ENCODE measurements at places on chromosomes 2 and 18.

DNA sequence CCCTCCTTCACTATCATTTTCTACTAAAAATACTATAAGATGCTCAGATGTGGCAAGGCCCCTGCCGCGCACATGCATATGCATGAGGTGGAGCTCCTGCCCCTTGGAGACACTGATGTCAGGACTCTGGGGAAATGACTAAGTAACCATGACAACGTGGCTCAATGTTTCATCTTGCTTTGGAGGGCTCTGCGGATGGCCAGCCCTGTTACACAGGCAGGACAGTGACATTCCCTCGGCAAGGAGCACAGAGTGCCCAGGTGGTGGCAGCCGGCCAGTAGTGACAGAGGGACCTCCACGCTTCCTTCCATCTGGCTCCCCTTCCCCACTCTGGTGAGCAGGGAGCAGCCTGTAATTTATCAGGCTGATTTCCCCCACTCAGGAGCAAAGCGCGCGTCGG is 364.1 kb downstream of the SS18 start:
- DNase-seq = no peak

DNA sequence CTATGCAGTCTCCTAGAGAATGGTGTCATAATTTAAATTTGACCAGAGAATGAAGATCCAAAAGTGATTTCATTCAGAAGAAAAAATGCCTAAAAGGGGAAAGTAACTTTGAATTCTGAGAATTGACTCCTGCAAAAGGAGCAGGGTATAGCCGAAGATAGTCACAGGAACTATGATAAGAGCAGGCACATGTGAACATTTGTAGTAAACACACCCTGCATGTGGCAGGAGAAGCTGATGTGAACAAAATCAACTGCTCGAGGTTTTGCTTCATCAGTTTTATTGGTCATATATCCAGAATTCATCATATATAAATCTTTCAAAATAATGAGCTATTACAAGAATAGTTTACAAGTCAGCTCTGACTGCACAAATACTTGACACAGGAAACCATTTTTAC is 14.0 kb downstream of the MCFD2 start:
- no peak for DNase-seq

DNA sequence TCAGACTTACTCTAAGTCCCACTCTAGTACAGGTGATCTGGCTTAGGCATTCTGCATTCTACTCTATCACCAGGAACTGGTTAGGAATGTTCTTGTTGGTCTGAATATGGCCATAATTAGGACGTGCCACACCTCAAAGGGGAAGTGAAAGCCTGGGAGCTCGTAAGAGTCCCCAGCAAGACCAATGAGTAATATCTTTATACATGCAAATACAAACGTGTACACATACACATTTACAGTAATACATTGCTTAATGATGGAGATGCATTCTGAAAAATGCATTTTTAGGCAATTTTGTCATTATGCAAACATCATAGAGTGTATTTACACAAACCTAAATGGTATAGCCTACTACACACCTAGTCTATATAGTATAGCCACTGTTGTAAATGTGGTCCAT is 19.5 kb upstream of the ERCC3 start:
- no peak for DNase-seq

- DNase-seq = no peak
These were observed 34.6 kb downstream of the COPS7B start for GRCh38 chr2:231820786-231821303.

DNA sequence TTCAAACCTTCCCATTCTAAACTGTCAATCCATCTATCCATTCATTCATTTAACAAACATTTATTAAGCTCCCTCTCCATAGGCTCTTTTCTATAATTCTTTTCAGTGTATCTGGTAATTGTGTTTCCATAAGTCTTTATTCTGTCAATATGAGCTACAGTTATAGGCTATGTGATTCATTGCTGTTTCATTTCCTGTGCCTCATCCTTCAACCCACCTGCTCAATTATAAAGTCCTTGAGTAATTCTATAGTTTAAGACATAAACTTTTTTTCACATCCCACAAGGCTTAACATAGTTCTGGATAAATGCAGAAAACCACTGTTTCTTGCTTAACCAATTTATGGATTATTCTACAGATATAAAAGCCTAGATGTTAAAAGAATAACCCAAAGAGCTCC is 84.2 kb upstream of the PIK3C3 start:
- DNase-seq = no peak

DNA sequence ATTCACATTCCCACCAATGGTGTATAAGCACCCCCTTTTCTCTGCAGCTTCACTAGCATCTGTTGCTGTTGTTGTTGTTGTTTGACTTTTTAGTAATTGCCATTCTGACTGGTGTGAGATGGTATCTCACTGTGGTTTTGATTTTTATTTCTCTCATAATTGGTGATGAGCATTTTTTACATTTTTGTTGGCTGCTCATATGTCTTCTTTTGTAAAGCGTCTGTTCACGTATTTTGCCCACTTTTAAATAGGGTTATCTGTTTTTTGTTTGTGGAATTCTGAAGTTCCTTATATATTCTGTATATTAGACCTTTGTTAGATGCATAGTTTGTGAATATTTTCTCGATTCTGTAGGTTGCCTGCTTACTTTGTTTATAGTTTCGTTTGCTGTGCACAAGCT is 278.4 kb upstream of the TNP1 start:
- DNase-seq = no peak

DNA sequence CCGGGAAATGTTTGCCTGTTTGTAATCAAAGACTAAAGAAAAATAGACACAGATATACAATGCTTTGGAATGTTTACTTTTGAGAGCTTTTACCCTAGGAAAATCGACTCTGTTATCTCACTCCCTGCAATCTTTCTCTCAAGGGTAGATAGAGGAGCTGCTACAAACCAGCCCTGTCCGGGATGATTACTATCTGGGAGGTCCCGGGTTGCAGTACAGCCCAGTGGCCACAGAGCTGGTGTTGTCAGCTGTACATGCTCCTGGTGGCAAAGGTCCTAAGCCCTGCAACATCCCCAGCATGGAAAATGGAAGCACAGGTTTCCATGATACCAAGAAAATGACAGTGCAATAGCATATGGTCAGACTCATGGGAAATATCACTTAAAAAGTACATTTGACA is 570.5 kb upstream of the SOX11 start:
- no peak for DNase-seq

GRCh38 chr2:168149150-168149974 is 98.0 kb downstream of the STK39 start:
- no peak for DNase-seq

GRCh38 chr18:54626779-54627178 is 35.7 kb downstream of the DYNAP start:
- DNase-seq = no peak

DNA sequence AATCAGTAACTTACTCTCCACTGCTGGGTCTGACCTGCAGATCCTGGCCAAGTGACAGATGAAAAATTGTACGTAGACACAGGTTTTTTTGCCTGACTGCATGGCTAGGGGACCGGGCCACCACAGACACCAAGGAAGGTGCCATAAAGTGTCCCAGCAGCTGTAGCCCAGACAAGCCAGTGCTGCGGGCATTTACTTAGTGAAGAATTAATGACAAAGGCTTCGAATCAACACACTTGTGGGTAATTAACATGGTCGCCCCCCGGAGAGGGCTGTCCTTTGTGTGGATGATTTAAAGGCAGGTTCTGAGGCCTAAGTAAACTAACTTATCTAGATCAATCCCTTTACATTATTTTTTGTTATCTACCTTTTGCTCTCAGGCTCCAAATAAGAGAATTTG is 1709.1 kb upstream of the LRRTM1 start:
- DNase-seq = no peak

GRCh38 chr18:46160050-46160798 is 56.0 kb downstream of the HAUS1 start:
- no peak for DNase-seq

GRCh38 chr2:45072064-45072861 is 63.0 kb upstream of the SIX2 start:
- no peak for DNase-seq

- DNase-seq = no peak
These were observed 4.0 kb upstream of the MREG start for GRCh38 chr2:216017365-216017764.

DNA sequence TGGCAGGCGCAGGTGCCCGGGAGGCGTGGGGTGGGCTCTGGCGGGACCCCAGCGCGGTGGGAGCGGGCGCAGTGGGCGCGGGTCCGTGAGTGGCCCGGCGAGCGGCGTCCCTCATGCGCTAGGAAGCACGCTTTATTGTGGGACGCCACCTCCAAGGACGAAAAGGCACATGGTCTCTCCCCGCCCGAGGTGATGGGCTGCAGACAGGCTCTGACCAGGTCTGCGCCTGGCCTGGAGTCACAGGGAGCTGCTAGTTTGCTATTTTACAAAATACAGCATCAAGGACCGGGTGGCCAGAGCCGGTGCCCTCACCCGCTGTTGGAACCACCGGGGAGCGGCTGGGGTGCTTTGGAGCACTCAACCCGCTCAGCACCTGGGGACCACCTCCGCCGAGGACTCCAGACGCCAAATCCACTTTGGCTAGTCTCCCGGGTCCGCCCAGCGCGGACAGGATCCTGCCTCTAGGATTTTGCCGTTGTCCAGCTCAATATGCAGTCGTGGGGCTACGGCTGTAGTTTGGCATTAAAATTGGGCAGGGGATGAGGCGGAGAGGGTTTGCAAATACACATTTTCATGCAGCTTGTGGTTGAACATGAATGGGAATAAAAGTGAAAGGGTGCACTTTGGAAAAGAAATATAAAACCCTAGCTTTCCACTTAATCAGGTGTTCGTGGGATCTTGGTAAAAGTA is 65.4 kb downstream of the LRRFIP1 start:
- DNase-seq = no peak

GRCh38 chr2:197378494-197379307 is 56.1 kb downstream of the SF3B1 start:
- no peak for DNase-seq

DNA sequence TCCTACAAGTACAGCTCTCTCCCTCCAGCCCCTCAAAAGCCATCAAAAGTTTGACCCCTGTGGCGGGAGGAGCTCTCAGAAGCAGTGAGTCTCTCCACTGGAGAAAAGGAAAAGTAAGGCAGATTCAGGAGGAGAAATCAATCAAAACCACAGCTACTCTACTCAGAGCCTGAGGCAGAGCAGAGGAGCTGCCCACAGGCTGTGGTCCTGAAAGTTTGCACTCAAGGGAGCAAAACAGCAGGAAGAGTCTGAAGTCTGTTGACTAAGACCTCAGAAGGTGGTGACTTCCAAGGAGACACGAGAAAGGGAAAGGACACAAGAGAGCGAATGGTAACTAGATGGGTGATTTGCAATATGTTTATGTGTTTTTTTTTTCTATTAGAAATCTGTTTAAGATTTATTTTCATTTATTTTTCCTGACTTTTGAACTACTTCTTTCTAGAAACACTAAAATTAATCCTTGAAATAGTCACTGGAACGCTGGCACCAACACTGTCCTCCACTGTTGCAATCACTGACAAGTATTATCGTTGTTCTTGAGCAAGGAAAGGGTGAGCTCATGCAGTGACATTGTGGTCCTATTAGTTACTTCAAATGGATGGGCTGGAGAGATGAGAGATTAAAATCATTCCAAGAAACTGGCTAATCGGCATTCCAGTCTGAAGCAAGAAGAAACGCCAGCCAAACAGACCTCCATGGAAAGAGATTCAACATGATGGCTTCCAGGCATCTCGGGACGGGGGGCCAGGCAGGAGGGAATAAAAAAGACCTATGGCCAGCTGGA is 35.8 kb downstream of the PID1 start:
- DNase-seq = peak; percentile 0

- DNase-seq = no peak
These were observed 159.5 kb downstream of the COL4A4 start for GRCh38 chr2:227004482-227004881.

- DNase-seq = peak; percentile 18
These were observed 273.3 kb upstream of the TCF4 start for GRCh38 chr18:55861266-55861665.

DNA sequence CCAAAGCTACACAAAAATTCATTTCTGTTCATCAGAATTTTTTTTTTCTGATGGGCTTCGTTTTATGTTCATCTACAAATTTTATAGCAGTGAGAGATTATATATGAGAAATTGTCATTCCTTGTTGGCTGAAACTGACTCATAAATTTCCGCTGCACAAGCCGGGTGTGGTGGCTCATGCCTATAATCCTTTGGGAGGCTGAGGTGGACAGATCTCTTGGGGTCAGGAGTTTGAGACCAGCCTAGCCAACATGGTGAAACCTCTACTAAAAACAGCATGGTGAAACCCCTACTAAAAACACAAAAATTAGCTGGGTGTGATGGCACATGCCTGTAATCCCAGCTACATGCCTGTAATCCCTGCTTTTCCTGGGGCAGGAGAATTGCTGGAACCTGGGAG is 72.0 kb downstream of the PLEKHM3 start:
- no peak for DNase-seq

DNA sequence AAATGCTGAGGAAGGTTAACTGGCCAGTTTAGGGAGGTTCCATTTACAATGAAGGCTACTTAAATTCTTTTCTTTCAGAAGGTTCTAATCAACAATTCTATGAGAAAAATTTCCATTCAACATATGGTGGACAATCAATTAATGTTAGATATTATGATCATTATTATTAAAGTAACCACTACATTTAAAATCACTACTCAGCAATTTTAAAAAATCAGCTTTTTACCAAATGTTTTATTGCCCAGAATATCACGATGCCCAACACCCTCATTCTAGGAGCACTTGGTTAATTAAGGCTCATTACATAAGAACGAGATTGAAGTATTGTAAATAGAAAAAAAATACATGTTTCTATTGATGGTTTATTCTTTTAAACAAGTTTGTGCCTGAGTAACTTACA is 396.1 kb downstream of the NRXN1 start:
- DNase-seq = no peak

DNA sequence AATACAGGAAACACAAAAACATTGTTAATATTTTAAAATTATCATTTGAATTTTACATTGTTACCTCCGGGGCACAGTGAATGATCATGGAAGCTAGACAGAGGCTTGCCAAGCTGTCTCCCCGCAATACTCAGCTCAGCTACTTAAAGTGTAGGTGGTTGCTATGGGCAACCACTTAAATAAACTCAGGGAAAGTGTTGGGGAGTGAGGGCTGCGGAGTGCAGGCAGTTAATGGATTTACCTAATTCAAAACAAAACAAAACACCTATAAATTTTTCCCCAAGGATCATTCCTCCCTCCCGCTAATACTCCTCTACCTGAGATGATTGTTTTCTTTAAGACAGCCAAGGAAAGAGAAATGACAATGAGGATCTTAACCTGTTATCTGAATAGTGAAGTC is 349.5 kb downstream of the TGIF1 start:
- no peak for DNase-seq

All from retinal pigment epithelial cell (primary cell).